Stimulated activated CD8-positive, alpha-beta memory T cell treated with anti-CD3 and anti-CD28 coated beads, Interleukin-15, amount 100 ng/mL, for 24 hours (primary cell): ENCODE measurements at places on chromosomes 6 and 20.

- no peak for DNase-seq
These were observed 176.4 kb downstream of the SOX4 start for GRCh38 chr6:21769968-21770367.

GRCh38 chr6:36094238-36094637 is 36.1 kb upstream of the MAPK13 start:
- no peak for DNase-seq

GRCh38 chr6:137925141-137925698 is 58.2 kb downstream of the TNFAIP3 start:
- DNase-seq, result no peak

DNA sequence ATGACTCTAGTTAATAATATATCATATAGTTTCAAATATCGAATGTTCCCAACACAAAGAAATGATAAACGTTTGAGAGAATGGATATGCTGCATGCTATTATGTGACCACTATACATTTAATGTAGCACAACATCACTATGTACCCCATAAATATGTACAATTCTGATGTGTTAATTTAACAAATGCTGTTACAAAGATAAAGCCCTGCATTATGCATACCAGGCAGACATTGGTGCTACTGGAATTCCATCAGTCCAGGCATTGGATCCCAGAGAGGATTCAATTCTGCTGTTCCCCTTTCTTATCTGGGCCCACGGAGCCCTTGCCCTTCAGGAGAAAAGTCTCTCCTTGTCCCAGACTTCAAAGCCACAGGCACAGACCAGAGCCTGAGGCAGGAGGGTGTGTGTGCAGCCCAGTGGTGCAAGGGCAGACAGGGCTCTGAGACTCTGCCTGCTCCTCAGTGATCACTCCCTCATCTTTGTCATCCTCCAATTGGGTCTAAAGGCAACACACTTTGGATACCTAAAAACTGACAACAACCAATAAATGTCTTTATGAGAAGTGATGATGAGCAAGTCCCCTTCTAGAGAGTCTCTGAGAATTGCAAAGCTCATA is 45.2 kb downstream of the PSMG4 start:
- no peak for DNase-seq

- no peak for DNase-seq
These were observed 310.6 kb upstream of the MANEA start for GRCh38 chr6:95266537-95267258.

- DNase-seq, result no peak
These were observed 3.1 kb downstream of the HLA-C start for GRCh38 chr6:31268836-31269235.

DNA sequence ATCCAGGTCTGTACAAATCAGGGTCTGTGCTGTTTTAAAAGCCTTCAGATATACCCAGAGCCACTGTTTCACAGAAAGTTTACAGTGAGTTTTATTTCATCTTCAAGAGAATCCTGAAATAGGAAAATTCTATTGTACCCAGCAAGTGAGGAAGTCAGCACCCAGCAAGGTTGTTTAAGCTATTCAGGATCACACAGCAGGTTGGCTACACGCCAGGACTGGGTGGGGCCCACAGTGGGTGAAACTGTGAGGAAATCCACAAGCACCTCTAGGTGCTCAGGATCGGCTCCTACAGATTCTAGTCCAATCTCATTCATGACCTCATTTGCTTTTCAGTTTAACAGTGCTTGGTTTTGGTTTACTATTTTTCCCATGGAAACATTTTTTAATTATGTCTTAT is 128.9 kb downstream of the SYNDIG1 start:
- DNase-seq, result no peak

- DNase-seq, result no peak
These were observed 31.3 kb downstream of the NSFL1C start for GRCh38 chr20:1435337-1435699.

DNA sequence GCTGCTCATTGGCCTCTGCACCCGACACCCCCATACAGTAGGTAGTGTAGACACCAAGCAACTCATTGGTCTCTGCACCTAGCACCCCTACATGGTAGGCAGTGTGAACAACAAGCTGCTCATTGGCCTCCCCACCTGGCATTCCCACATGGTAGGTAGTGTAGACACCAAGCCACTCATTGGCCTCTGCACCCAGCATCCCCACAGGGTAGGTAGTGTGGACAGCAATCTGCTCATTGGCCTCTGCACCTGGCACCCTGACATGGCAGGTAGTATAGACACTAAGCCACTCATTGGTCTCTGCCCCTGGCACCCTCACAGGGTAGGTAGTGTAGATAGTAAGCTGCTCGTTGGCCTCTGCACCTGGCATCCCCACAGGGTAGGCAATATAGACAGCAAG is 226.0 kb downstream of the SLC24A3 start:
- no peak for DNase-seq

DNA sequence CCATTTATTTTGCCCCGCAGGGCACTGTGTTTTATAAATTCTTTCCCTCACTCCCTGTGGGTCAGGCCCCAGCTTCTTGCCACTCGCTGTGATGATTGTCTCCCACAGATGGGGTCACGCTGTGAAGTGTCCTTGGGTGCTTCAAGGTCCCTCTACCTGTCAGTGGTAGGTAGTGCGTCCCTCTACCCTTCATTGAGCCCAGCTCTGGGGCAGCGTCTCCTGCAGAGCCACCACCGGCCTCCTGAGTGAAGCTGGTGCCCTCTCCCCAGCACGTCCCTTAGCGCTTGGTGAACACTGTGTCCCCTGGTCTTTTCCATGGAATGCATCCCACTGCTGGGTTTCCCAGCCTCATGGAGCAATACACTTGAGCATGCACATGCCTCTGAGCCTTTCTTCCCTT is 108.2 kb downstream of the NRN1 start:
- DNase-seq, result no peak

GRCh38 chr6:39231521-39232243 is 2.4 kb upstream of the KCNK5 start:
- DNase-seq, result no peak

- DNase-seq, result no peak
These were observed 37.1 kb downstream of the TNFAIP3 start for GRCh38 chr6:137903933-137904821.

- no peak for DNase-seq
These were observed 32.7 kb downstream of the WDR27 start for GRCh38 chr6:169669147-169669546.

GRCh38 chr20:45037050-45037449 is 63.9 kb downstream of the KCNS1 start:
- DNase-seq, result no peak

GRCh38 chr6:25944688-25945574 is 14.4 kb upstream of the SLC17A2 start:
- DNase-seq, result no peak

DNA sequence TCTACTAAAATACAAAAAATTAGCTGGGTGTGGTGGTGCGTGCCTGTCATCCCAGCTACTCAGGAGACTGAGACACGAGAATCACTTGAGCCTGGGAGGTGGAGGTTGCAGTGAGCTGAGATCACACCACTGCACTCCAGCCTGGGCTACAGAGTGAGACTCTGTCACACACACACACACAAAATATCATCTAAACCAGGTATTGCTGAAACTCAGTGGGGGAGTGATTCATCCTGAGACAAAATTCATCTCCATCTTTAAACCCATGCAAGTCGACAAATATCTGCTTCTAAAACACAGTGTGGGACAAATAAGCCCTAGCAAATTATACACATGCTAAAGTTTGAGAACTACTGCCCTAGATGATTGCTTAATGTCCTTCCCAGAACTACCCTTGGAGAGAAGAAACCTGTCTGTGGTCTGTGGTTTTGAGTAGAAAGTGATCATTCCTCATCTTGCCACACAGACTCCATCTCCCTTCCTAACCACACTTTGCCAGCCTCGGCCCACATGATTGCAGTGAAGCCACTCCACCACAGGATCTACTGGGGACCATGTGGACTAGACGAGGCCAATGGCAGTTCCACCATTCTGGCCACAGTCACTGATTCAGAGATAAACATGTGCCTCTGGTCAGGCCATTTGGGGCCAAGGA is 130.3 kb downstream of the OPRM1 start:
- DNase-seq, result no peak

DNA sequence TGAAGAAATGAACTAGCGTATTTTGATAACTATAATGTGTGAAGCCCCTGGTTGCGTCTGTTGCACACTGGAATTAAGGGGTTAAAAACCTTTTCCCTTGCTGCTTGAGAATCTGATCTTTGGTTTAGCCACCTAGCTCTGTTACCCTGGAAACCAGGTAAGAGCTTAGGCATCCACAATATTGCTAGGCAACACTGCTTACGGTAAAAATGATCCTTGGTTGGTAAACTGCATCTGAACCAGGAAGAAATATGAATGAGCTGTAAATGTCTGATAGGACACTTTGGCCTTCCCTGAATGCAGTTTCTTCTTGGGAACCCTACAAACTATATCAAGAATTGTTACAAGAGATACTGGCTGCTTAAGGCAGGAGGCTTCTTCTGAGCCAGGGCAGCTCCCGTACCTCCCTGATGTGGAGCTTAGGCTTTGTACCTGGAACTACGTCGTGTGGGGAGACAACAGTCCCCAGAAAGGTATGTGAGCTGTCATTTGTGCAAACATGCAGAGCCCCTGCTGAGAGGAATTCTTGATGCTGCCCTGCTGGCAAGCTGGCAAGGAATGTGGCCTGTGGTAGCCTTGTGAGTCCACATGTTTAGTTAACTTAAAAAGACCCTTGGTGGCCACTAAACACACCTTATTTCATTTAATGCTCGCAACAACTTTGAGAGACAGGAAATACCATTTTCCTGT is 18.4 kb downstream of the UBE3D start:
- DNase-seq, result no peak

DNA sequence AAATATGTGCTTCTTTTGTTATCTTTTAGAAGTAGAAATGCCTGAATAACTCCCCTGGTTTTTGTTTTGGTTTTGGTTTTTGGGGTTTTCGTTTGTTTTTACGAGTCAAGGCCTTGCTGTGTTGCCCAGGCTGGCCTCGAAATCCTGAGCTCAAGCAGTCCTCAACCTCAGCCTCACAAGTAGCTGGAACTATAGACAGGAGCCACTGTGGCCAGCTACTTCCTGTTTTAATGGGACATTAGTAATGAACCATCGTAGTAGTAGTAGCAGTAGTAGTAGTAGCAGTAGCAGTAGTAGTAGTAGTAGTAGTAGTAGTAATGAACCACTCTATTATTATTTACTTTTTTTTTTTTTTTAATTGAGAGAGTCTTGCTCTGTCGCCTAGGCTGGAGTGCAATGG is 66.0 kb downstream of the UBR2 start:
- no peak for DNase-seq

DNA sequence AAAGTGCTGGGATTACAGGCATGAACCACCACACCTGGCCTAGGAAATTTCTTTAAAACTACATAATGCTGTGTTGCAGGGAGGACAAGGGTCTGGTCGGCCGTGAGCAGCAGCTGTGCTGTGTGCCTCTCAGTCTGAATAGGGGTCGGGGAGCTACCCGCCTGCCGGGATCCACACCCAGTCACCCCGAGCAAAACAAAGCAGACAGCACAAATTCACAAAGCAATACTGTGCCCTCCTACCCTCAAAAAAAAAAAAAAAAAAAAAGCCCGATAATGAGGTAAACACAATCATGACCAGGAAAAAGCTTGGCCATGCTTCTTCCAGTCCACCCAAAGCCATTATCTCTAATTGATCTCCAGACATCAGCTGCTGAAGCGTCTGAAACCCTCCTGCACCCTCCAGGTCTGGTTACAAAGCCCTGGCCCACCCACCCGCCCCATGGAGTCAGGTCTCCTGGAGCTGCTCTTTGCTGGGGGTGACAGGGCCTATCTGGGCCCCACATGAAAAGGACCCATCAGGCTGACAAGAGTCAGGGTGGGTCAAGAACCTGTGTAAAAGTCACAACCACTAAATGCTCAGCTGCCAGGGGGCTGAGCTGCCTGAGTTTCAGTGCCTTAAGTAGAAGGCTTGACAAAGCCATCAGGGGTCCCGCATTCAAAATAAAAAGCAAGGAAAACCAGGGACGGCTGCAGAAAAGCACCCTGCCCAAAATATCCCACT is 88.2 kb downstream of the NOL4L start:
- no peak for DNase-seq

GRCh38 chr20:1722513-1723050 is 65.0 kb upstream of the SIRPG start:
- DNase-seq, result no peak

GRCh38 chr6:14246876-14247275 is 129.3 kb downstream of the CD83 start:
- no peak for DNase-seq

DNA sequence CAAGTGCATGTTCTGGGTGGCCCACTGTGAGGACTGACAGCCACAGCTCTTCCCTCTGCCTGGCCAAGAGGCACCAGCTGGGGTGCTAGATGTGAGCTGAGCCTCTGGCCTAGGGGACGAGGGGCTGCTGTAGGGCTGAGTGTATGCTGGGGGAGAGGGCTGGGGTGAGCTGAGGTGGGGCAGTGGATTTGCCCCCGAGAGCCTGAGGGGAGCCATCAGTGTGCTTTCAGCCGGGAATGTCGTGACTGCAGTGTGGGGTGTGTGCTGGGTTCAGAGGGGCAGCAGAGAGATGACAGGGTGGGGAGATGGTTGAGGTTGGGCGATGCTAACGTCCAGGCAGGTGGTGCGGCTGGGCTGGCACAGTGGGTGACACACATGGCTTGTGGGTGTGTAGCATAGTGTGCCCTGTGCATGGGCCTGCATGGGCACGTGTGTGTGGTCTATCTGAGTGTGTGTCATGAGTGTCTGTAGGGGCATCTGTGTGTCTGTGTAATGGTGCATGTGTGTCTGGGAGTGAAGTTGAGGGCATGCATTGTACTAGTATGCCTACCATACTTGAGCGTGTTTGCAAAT is 46.0 kb upstream of the BLCAP start:
- DNase-seq, result no peak

GRCh38 chr6:101994521-101994920 is 601.0 kb downstream of the GRIK2 start:
- no peak for DNase-seq

DNA sequence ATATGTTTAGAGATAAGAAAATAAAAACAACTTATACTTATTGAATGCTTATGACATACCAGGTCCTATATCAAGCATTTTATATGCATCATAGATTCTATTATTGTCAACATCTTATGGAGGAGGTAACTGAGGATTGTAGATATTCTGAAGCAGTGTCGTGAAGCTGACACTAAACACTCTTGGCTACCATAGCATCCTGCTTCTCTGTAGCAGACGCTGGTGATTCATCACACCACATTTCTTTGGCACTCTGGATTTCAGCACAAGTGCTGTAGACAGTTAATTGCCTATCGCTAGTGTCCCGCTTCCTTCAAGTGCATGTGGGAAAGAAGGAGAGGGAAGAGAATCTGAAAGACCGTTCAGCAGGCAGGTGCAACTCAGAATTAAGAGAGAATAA is 317.1 kb downstream of the PLCB1 start:
- DNase-seq, result no peak

GRCh38 chr6:153125032-153125431 is 6.0 kb downstream of the RGS17 start:
- DNase-seq, result no peak

GRCh38 chr6:17103715-17104114 is 1.9 kb downstream of the STMND1 start:
- no peak for DNase-seq

- no peak for DNase-seq
These were observed 297.8 kb downstream of the PRL start for GRCh38 chr6:21999012-21999528.

- no peak for DNase-seq
These were observed 45.8 kb upstream of the ARID1B start for GRCh38 chr6:156731396-156731795.
